ENCODE measurements at places on chromosomes 1 and 21.

DNA sequence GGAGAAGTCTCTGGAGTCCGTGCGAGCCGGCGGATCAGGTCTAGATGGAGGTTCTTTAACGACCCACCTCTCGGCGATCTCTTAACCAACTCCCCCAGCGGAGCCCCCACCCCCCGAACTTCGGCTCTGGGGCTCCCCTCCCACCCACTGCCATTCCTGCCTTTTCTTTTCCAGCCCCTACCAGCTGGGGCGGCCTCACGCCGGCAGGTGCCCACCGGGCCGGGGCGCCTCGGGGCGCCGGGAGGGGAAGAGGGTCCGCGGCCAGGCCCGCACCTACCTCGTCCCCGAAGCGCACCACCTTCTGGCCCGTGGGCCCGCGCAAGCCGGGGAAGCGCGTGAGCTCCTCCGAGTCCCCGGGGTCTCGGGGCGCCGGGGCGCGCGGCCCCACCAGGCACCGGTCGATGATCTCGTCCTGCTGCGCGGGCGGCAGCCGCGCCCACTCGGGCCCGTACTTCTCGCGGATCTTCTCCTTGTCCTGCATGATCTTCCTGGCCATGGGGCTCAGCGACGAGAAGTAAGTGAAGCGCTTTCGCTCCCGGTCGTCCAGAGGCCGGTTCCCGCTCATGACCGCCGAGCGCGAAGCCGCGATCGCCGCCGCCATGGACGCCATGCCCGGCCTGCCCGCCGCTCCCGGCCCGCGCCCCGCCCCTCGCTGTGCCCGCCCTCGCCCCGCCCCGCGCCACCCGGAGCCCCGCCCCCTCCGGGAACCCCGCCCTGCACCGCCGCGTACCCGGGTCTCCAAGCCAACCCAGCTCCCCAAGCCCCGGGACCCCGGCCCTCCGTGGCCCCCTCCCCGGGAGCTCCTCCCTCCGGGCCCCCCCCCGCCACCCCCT is at the start of gene C1orf198:
Gene C1orf198, minus strand, starts transcription at position 619 of the 833 bp plus-strand sequence. Its CDS starts 9 bp downstream, at position 610.
- peak; percentile 70 for DNase-seq

GRCh38 chr1:26533951-26534509 is 4.5 kb downstream of the RPS6KA1 start:
- DNase-seq, result no peak

DNA sequence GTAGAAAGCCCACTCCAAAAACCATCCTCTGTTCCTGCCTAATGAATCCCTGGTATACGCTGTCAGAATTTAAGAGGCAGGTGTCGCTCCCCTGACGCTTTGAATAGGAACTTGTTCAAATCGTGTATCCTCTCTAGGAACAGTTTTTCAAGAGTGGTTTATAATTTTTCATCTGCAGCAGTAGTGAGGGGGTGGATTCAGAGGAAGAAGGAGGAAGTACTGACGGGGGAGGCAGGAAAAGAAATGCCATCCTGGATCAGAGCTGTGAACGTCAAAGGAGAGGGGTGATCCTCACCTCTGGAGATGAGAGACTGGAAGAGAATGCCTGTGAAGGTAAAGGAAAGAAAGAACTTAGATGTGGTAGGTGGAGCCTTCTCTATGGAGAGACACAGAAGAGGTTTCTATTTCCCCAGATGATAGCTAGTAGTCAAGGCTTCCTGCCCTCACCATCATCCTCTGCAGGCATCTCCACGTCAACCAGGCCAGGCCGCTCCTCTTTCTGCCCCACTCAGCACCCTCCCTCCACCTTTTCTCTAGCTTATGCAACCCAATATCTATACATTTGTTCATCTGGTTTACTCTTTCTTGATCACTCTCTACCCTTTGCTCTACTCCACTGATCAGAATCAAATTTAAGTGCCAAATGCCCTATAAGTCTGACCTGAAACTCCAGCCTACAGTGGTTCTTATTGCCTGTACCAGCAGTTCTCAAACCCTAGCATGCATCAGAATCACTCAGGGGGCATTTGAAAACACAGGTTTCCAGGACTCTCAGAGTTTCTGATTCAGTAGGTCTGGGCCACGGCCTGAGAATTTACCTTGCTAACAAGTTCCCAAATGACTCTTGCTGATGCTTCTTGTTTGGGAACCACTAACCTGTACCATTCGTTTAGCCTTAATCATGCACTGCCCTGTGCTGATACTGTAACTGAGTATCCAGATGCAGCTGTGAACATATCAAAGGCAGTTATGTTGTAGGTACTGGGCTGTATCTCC is 13.1 kb upstream of the BCL9 start:
- no peak for DNase-seq

- DNase-seq, result no peak
Observed at GRCh38 chr1:11463177-11463576, 15.8 kb upstream of the DISP3 start.

DNA sequence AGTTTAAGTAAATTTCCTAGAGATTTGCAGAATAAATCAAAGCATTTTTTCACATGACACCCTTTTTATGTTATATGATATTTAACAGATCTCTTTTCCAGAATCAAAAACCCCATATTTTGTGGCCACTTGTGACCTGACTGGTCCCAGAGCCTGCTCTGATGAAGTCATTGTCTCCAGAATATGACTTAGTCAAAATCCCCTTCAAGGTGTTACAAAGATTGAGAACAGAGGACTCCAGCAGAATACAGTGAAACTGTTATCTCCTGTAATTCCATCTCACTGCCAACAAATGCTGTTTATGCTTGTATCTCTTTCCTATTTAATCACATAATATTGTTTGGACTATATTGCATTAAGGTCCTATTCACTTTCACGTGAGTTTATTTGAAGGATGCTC is 25.6 kb downstream of the RGS1 start:
- DNase-seq, result no peak

GRCh38 chr1:21530368-21531016 is 21.3 kb downstream of the ALPL start:
- DNase-seq, result peak; percentile 29

DNA sequence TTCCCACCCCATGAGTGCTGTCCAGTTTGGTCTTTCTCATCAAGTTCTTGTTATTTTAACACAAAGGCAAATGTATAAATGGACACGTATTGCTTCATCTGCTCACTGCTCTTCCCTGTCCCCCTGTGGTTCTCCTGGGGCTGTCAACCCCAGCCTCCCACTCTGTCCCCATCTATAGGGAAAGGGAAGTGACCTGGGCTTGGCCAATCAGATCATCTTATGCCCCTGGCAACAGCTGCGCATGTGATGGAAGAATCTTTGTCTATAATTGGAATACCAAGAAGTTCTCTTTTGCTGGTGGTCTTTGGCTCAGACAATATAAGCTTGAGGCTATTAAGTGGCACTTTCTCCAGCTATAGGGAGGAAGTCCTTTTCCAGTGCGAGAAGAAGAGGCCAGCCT is 4.7 kb upstream of the CCSAP start:
- no peak for DNase-seq

GRCh38 chr1:38815903-38816627 is 43.5 kb downstream of the RRAGC start:
- no peak for DNase-seq

DNA sequence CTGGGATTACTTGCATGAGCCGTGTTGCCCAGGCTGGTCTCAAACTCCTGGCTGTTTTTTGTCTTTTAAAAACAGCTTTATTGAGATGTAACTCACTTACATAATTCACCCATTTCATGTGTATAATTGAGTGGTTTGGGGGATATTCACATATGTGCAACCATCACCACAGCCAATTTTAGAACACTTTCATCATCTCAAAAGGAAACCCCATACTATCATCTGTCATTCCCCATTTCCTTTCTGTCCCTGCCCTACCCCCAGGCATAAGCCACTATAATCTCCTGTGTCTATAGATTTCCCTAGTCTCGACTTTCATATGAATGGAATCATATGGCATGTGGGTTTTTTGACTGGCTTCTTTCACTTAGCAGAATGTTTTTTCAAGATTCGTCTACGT is 43.3 kb downstream of the GPR137B start:
- no peak for DNase-seq

DNA sequence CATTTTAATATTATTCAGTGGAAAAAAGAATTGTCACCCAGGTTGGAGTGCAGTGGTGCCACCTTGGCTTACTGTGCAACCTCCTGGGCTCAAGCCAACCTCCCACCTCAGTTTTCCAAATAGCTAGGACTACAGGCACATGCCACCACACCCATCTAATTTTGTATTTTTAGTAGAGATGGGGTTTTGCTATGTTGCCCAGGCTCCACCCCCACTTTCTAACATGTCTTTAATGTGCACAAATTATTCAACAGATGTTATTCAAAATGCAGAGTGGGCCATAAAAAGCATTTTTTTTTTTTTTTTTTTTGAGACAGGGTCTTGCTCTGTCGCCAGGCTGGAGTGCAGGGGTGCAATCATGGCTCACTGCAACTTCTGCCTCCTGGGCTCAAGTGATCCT is 17.3 kb downstream of the DDX59 start:
- no peak for DNase-seq

GRCh38 chr21:46126309-46127238 is 28.7 kb downstream of the COL6A2 start:
- DNase-seq, result no peak

DNA sequence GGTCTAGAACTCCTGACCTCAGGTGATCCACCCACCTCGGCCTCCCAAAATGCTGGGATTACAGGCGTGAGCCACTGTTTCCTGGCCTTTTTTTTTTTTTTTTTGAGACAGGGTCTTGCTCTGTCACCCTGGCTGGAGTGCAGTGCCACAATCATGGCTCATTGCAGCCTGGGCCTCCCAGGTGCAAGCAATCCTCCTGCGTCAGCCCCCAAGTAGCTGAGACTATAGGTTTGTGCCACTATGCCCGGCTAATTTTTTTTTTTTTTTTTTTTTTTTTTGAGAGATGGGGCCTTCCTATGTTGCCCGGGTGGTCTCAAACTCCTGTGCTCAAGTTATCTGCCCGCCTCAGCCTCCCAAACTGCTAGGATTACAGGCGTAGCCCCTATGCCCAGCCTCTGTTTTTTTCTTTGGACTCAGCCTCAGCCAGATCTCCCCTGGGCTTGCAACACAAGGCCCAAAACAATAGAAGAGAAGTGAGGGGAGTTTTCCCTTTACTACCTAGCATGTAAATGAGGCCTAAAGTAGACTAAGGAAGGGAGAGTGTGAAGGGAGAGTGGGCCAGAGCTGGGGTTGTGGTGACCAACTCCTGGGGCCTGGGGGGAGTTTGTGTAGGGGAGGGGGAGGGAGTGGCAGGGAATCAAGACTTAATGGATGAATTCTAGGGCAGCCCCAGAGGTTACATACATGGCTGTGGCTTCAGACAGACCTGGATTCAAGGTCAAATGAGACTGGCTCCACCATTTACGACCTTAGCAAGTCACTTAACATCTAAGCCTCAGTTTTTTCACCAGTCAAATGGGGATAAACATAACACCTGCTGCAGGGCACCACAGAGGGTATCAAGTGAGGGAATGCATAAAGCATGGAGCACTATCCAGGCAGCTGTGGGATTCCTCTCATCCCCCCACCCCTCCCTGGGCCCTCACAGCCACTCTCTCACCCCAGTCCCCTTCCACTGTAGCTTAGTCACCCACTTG is 1.6 kb upstream of the CD52 start:
- DNase-seq, result no peak

DNA sequence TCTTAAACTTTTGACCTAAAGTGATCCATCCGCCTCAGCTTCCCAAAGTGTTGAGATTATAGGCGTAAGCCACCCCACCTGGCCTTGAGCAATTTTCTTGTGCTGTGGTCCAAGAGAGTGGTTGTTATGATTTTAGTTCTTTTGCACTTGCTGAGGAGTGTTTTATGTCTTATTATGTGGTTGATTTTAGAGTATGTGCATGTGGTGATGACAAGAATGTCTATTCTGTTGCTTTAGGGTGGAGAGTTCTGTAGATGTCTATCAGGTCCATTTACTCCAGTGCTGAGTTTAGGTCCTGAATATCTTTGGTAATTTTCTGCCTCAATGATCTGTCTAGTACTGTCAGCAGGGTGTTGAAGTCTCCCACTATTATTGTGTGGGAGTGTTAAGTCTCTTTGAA is 11.2 kb upstream of the S100B start:
- no peak for DNase-seq

- DNase-seq, result no peak
Observed at GRCh38 chr21:14581902-14582457, 35.9 kb upstream of the SAMSN1 start.

GRCh38 chr1:160708801-160709200 is 2.8 kb downstream of the CD48 start:
- no peak for DNase-seq

- DNase-seq, result no peak
Observed at GRCh38 chr21:31064803-31065202, 26.5 kb upstream of the KRTAP19-8 start.

GRCh38 chr1:93016171-93016570 is 54.9 kb upstream of the DIPK1A start:
- DNase-seq, result peak; percentile 49
